ENCODE measurements at places on chromosomes 5 and 9. TPM values are rescaled to one million over a fixed set of nuclear protein-coding genes. Genes with fewer than 3 reads are reported as not detected.

HAVCR1 gene
- not detected for total RNA-seq

C9 gene
- not detected for total RNA-seq

SH3TC2 gene
- total RNA-seq: 2.0 TPM

PCA3 gene
- total RNA-seq: not detected

PCDHB3 gene
- 2.0 TPM for total RNA-seq

- no peak for DNase-seq
Observed at GRCh38 chr9:116456490-116457088, 230.5 kb upstream of the TRIM32 start.

GRCh38 chr9:96040591-96041461 is 165.3 kb downstream of the ERCC6L2 start:
- no peak for DNase-seq

DNA sequence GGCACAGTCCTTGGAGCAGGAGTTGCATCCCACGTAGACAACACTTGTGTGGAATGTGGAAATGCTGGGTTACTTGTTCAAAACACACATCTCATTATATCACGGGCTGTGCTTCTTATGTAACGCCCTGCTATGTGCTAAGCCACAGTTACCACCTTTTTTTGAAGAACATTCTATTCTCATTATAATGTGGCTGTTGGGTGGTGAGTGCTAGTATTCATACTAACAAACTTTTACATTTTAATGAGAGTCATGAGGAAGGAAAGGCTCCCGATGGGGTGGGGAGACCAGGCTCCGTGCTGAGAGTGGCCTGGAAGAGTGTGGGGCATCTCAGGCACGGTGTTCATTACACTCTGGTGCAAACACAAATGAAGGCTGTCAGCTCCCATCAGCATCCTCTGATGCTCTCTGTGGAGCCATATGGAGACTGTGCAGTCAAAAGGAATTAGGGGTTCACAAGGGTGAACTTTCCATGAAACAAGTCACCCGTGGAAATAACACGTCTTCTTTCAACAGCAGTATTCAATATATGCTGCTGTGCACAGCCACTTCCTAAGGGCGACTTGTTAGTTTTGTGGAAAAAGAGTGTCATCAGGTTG is 153.1 kb upstream of the RAPGEF1 start:
- no peak for DNase-seq

DNA sequence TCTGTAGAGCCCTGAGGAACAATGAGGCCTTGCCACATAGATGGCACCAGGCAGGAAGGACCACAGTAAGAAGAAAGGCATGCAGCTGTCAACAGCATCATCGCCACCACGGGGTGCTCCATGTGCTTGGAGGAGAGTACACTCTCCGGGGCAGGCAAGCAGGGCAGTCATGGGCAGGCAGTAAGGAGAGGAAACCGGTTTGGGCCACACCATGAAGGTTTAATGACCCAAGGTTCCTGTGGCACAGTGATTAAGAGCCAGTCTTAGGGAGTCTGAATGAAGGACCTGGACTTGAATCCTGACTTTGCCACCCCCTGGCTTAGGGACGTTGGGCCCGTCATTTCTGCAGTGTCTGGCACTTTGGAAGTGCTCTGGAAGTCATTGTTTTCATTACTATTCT is 80.6 kb upstream of the ZBTB43 start:
- no peak for DNase-seq

- DNase-seq: no peak
Observed at GRCh38 chr5:53035868-53036381, 46.8 kb downstream of the ITGA2 start.

DNA sequence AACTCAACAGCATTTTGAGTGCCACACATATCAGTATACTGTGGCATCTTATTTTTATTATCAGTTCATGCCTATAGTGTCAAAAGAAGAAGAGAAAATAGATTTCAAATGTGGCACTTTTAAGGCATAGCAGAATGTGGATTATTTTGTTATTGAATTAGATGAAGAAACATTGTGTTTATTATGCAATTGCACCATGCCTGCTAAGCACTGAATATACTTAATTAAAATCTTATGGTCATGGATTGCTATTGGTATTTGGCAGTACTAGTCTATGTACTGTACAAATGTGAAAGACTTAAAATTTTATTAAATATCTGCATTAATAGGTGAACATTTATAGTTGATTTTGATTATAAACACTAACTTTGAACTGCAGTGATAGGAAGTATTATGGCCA is 128.8 kb downstream of the FER start:
- DNase-seq: no peak

- no peak for DNase-seq
Observed at GRCh38 chr9:130932255-130933079, 6.6 kb downstream of the FIBCD1 start.

DNA sequence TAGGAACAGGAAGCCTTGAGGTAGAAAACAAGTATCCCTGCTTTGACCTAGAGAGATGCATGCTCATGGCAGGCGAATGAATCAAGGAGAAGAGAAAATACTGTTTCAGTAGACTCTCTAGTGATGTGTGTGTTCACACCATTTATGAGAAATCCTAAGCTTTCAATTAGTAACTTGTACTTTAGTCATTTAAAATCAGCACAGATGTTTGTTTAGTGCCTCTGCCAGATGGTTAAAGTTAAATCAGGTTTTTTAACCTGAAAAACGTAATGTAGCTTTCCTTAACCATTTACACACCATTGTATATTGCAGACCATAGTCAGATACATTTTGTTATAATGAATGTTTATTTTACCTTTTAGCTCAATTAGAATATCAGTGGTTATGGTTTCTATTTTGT is 5.0 kb downstream of the TJP2 start:
- no peak for DNase-seq

DNA sequence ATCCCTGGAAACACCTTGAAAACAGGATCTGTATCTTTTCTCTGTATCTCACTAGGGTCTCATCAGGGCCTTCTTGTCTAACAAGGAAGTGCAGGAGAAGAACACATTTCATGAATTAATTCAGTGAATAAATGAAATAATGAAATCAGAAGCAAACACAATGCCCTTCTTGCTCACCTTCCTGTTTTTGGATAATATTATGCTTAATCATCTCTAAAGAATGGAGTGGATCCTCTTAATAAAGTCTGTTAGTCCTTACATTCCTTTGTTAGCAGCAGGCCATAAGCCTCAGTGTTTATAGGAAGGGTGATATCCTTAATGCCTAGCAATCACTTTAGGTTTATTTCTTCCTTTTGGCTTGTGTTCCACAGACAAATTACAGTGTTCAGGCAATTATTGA is 837.1 kb upstream of the SEMA6A start:
- no peak for DNase-seq

Measured in vagina (tissue), 2 donors.